ENCODE measurements at places on chromosomes 6 and 20.

DNA sequence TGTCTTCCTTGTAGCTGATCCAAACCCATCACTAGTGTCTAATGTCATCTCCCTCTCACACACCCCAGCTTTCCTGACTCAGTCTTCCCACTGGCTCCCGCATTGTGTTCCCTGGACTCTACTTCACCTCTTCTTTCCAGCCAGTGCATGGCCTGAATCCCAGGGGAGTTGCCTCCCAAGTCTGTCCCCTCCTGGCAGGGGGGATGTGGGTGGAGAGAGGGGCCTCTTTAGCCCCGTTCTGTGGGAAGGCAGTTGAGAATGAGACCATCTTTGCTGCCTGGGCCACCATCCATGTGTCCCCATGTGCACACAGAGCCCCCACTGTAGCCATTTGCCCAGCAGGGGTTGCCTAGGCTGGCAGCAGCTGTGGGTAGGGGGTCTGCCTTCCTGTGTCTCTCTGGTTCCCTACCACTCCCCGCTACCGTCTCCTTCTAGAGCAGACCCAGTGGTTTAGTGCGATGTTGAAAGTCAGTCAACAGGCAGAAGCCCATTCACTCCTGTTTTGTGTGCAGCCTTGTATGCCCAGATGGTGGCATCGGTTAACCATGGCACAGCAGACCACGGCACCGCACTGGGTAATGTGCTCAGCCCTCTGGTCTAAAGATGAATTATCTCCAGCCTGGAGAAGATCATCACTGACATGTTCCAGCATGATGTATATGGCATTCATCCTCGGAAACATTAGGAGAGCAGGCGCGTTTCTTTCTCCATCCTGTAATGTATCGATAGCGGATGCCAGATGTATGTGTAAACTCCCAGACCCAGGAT, 178.8 kb upstream of the SNX9 start:
- no peak for DNase-seq

DNA sequence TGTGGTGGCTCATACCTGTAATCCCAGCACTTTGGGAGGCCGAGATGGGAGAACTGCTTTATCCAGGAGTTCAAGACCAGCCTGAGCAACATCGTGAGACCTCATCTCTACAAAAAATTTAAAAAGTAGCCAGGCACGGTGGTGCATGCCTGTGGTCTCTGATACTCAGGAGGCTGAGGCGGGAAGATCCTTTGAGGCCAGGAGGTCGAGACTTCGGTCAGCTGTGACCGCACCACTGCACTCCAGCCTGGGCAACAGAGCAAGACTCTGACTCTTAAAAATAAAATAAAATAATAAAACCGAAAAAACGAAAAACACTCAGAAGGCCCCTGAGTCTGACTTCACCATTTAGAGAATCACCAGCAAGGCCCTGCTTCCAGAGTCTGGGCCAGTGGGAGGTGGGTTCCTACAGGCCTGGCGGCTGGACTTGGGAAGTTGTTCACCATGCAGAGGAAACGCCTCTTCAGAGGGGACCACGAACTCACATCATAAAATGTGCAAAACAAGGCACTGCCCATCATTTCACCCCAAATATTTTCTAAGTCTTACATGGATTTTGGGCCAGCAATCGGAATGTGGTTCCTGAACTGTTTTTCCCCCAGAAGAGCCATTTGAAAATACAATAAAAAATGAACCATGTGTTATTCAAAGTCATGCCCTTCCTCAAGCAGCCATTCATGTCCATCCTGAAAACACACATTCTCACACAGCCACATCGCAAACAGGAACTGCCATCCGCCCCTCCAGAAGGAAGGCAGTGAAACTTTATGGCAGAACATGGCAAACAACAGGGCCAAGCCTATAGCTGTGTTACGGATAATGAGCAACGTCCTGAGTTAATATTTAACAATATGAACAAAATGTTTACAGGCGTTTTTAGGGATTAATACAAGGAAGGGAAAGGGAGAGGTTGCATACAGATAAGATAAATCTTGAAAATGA, 57.8 kb downstream of the SLC22A23 start:
- DNase-seq: no peak

GRCh38 chr6:122459240-122459639, 12.4 kb downstream of the SERINC1 start:
- DNase-seq: no peak

GRCh38 chr6:5729080-5729434, 277.7 kb downstream of the NRN1 start:
- DNase-seq: no peak

GRCh38 chr6:148395583-148396101, 53.0 kb downstream of the SASH1 start:
- DNase-seq: no peak

DNA sequence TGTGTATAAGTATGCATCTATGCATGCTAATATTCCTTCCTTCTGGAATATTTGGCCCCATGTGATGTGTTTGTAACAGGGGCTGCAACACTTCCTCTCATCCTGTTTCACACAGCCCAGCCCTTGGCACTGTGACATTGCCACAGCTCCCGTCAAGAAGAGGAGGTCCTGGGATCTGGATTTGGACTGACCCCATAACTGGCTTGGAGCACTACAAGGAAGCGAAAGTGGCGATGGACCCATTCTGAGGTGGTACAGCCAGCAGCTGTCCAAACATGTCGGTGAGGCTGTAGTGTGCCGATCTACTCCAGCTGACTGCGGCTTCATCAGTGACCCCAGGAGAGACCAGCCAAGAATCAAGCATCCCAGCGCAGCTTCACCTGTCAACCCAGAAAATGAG, 18.2 kb downstream of the SYNDIG1 start:
- no peak for DNase-seq

DNA sequence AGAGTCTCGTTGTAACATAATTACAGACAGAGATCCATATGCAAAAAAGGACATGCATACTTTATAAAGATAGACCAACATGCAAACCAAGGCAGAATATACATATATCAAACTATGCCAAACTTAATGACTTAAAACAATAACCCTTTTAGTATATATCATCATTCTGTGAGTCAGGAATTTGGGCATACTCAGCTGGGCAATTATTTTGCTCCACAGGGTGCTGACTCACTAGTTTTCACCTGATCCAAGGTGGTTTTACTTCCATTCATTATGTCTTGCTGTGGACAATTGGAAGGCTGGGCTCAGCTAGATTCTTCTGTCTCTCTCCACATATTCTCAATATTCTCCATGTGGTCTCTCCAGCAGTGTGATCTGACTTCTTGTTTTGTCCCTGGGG, 41.2 kb upstream of the RNF146 start:
- DNase-seq: no peak

- DNase-seq: no peak
These were observed 11.2 kb upstream of the IP6K3 start for GRCh38 chr6:33757906-33758305.

GRCh38 chr6:90157441-90157840, 139.2 kb downstream of the BACH2 start:
- DNase-seq: no peak

DNA sequence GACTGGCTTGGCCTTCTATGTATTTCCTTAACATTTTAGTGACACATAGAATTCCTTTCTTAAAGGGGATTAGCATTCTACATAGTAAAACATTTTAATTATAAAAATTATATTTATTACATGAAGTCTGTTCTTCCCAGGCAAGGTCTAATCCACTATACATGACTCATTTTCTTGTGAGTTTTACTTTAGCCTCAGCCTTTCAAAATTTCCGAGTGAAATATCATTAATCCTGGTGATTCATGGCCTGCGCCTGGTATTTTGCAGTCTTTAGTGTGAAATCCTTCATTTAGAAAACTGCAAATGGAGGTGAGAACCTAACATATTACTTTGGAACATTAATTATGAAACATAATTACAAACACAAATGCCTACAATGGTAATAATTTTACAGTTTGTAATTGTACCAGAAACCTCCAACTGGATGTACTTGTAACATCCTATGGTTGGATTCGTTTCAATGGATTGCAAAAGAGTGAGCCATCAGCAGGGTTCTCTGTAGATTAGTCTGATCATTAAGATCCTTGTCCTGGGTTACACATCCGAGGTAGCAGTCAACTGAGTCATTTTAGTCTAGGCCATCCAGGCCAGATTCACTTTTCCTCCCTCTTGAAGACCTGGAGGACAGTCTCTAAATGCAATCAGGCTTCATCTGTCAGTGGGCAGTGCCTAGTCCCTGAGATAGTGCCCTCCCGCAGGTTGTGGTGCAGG, 272.0 kb downstream of the PACRG start:
- DNase-seq: peak; percentile 36

DNA sequence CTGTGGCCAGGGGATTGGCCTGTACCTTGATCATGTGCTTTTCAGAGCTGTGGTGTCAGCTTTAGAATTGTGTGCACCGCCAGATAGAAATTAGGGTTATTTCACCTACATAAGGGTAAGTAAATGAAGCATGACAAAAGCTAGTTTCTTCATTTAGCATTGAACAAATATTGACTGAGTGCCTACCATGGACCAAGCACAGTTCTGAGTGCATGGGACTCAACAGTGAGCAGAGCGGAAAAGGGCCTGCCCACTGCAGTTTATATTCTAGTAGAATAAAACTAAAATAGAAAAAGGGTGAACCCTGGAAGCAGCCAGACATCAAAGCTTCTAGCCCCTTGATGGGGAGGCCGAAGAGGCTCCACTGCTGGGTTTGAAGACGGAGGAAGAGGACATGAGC, 25.6 kb downstream of the ECT2L start:
- DNase-seq: no peak

- no peak for DNase-seq
These were observed 7.4 kb upstream of the ZNFX1 start for GRCh38 chr20:49285233-49285668.

DNA sequence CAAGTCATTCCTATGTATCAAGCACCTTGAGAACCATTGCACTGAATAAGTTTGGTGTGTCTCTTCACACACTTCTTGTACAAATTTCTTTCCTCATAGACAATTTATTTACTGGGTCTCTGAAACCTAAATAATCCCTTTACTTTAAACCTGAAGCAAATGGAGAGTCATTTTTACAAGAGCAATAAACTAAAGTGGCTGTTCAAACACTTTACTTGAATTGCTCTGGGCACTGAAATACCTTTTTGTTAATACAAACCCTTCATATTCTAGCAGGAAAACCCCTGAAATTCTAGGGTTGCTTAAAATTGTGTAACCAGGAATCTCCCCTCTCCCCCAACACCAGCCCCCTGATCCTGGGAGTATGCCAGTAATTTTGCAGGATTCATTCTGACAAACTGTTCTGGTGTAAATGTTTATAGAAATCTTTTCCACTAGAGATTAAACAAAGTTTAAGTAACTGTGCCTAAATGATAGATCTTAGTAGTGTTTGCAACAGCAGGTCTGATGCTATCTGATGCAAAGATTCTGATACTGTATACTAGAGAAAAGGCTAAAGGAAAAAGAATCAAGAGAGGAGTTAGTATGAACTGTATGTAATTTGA, 13.4 kb downstream of the RSPO3 start:
- no peak for DNase-seq

- peak; percentile 50 for DNase-seq
These were observed 19.2 kb downstream of the MCUR1 start for GRCh38 chr6:13795041-13795750.

DNA sequence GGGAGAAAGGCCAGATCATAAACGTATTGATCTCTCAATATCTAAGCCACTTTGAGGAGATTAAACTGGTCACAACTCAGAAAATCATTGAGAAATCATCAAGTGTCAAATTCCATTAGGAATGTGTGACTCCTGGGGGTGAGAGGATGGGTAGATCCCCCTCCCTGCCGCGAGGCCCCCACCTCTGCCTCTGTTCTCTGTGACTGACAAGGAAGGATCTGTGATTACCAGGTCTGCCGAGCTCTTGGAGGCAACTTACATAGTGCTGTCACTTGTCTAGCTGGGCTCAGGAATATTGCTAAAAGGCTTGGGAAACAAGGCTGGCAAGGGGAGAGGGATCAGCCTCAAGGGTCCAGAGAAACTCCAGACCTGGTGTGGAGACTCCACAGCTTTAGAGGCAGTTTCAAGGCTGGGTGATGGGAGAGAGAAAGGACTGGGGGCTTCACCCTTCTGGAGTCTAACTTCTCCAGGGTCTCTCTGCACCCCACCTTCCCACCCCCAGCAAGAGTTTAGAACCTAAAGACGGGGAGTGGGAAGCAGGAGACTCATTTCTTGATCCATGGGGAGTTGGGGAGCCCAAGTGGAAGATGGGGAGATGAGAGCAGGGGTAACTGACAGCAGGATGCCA, 11.6 kb upstream of the ARMC12 start:
- no peak for DNase-seq

DNA sequence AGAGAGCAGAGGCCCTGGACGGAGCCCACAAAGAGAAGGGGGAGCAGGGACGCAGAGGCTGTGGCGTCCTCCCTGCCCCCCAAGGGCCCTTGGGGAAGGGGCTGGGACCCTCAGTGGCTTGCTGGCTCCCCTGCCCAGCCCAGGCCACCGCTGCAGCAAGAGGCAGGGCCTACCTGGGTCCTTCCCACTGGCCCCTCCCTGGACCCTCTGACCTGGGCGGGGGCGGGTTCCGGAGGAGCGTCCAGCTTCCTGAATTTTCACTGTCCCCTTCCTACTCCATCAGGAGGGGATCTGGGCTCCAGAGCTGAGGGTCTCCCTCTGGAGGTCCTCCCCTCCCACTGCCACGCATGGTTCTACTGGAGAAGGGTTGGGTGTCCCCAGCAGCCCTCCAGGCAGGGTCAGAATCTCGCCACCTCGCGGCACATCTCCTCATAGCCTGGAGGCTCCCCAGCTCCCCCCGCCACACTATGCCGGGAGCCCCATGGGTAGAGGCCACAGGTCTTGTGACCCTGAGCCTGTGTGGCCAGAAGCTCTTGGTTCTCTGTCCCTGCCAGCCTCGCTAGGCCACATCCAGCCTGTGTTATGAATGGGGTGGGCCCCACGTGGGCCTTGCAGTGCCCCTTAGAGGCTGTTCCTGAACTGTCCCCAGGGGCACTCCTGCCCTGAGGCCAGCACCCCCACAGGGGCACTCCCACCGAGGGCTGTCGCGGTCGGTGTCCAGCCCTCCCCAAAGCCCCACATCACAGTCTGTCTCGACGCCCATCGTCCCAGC, 1.0 kb upstream of the SOX18 start:
- DNase-seq: no peak

GRCh38 chr6:129525055-129525454, 184.9 kb downstream of the ARHGAP18 start:
- DNase-seq: no peak

GRCh38 chr6:101011186-101011585, 130.1 kb upstream of the ASCC3 start:
- no peak for DNase-seq

GRCh38 chr6:4258733-4259132, 123.4 kb upstream of the ECI2 start:
- DNase-seq: no peak

DNA sequence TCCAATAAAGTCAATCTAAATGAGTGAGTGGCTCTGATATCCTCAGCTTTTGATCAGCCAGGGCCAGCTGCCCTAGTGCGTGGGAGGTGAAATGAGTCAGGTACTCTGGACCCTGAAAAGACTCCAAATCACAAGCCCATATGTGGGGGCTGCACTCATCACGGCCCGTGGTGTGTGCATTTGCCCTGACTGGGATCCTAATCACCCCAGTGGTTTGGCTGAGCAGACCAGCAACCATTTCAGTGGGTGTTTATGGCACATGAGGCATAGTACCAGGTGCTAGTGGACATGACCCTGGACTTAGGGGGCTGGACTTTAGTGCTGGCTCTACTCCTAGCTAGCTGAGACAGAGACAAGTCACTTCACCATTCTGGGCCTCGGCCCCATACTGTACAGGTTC, 39.4 kb downstream of the SCML4 start:
- no peak for DNase-seq

- DNase-seq: no peak
These were observed 19.3 kb downstream of the CST7 start for GRCh38 chr20:24968278-24968800.

- DNase-seq: no peak
These were observed 75.1 kb downstream of the ZMYND8 start for GRCh38 chr20:47281376-47281775.

Measured in non-pigmented ciliary epithelial cell (primary cell).